ENCODE measurements at places on chromosomes 12 and 14.

GRCh38 chr12:48003226-48004052, 837 bp downstream of the COL2A1 start:
- DNase-seq: no peak

DNA sequence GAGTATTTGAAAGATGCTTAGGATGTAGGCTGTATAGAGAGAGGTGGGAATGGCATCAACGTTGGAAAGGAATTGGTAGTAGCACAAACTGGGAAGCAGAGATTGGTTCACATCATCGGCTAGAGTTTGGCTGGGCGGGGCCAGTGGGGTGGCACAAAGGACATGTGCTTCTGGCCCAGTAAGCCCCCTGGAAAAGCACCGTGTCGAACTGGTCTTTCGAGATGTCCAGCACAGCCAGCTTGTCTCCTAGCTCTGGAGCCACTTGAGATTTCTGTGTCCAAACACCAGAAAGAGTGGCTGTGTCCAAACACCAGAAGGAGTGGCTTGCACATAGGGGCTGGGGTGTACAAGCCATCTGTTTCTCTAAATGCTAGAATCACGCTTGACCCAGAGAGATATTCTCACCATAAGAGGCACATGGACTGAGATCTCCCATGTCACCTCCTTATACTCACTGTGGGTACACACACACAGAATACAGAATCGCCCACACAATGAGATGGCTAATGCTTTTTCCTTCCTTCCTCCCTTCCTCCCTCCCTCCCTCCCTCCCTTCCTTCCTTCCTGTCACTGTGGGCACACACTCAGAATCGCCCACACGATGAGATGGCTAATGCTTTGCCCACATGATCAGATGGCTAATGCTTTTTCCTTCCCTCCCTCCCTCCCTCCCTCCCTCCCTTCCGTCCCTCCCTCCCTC, 41.8 kb upstream of the KCNK13 start:
- no peak for DNase-seq

DNA sequence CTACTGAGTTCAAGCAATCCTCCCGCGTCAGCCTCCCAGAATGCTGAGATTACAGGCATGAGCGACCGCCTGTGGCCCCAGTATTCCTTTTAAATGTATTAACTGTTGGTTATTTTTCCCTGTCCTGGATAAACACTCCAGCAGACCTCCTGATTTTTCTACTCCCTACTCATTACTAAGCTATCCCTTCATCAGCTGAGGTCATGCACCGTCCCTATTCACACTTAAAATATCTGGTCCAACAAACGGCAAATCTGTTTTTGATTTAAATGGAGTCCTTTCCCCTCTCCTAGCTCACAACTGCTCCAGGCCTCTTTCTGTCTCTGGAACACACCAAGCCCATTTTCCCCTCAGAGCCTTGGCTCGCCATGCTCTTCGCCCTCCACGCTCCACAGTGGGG, 1003.3 kb upstream of the TMEM132C start:
- no peak for DNase-seq

DNA sequence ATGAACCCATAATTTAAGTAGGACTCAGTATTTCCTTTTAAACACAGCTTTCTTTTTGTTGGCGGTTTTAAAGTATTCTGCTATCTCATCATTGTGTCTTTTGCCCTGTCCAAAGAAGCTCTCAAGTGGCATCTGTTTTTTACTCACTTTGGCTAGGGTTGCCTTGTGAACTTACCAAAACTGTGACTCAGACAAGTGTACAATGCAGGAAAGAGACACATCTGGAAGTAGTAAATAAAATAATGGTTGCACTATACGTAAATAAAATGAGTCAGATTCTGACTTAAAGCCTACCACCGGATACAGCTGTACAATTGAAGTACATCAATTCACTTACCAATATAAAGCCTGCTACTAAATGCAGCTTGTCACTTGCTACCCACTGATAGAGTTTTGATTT, 619.2 kb upstream of the LRFN5 start:
- DNase-seq: no peak

DNA sequence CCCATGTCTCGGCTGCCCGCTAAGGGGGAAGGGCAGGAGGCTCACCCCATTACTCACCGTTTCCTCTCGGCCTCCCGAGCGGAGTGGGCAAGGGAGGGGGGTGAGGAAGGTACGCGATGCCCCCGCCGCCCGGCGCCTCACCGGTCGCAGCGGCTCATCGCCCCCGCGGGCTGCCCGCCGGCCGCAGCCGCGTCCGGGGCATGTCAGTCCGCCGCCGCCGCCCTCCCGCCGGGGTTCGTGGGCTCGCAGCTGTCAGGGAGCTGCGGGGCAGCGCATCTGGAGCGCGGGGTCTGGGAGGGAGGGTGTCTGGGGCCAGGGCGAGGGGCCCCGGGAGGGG, 461 bp downstream of the SLC8A3 start:
- DNase-seq: no peak

DNA sequence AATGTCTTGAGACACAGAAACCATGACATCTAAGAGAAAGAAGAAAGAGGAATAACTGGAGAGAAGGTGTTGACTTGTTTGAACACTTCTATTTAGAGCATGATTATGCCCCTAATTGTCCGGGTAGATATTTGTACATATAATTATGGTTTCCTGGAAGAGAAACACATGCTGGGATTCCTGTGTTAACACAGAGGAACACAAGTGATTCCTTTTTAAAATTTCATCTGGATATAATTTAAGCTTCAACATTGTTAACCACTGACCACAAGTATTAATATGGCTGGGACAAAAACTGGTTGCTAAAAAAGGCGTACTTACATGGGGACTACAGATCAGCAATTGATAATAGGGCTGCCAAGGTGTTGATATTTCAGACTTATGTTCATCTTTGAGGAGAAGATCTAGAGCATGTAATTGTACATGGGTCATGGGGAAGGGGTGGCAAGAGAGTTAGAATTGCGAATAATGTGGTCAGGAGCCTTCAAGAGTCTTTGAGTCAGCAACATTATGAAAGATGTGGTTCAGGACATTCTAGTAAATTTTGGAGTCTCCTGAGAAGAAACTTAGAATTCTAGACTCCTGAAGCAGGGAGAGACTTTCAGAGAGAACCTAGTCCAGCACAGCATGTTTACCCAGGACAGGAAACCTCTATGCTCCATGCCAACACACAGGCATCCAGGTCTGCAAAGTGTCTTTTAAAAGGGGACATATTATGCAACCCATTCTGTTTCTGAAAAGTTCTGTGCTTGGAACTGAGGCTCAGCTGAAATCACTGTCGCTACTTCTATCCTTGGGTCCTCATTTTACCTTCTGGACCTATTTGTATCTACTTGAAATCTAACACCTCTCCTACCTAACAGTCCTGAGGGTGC, 56.5 kb downstream of the SLC38A1 start:
- no peak for DNase-seq

GRCh38 chr12:66000958-66001357, 129.6 kb downstream of the LLPH start:
- DNase-seq: no peak

GRCh38 chr12:242496-242895, 20.1 kb downstream of the SLC6A13 start:
- DNase-seq: peak; percentile 30

- DNase-seq: no peak
Observed at GRCh38 chr14:99352688-99353280, 80.8 kb upstream of the BCL11B start.

DNA sequence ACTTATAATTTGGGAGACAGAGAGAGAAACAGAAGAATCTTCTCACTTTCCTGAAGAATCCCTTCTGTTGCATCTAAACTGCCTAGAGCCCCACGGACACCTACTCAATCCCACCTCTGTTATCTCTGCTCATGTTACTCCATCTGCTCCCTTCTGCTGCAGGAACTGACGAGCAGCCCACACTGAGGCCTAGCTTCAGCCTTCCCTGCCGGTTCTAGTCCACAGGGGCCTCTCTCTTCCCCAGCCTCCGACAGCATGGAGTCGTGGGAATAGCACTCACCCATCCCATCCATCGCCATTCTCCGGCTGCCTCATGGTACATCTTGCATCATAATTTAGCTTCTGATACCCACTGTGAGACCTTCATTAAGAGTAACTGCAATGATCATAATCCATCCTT, 4.0 kb downstream of the RAB15 start:
- no peak for DNase-seq

- DNase-seq: no peak
Observed at GRCh38 chr14:79137045-79137430, 966.9 kb downstream of the NRXN3 start.

DNA sequence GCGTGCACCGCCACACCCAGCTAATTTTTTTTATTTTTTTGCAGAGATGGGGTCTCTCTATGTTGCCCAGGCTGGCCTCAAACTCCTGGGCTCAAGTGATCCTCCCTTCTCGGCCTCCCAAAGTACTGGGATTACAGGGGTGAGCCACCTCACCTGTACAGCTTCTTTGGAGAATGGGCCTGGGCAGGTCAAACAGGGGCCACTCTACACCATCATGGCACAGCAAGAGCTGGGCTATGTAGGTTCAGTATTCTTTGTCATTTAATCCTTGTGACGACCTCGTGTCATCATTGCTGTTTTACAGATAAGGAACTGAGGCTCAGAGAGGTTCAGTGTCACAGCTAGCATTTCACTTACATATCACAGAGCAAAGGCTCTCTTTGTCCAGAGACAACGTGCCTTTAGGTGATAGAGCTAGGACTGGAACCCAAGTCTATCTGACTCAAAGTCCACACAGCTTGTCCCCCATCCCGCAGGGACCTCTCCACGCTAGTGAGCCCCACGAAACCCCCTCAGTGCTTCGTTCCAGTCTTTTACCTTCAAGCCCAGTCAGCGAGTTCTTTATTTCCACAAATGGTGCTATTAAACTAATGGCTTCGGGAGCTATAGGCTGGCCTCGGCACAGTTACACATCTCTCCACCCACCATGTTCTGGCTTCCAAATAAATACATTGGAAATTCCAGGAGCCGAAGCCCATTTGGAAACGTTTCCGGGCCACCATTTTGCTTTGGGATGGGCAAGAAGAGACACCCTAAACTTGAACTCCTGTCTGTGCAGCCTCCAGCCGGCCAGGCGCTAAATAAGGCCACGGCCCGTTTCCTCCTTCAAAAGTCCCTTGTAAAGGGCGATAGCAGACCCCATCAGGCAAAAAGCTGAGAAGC, 660 bp upstream of the MAP1LC3B2 start:
- DNase-seq: no peak

DNA sequence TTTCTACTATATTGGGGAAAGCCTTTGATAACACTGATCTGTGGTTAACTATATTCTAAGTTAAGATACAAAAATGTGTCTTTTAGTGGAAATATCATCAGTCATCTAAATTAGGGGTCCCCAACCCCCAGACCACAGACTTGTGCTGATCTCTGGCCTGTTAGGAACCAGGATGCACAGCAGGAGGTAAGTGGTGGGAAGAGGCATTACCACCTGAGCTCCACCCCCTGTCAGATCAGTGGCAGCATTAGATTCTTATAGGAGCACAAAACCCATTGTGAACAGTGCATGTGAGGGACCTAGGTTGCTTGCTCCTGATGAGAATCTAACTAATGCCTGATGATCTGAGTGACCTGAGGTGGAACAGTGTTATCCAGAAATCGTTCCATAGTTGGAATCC, 28.3 kb upstream of the LIN7A start:
- no peak for DNase-seq

DNA sequence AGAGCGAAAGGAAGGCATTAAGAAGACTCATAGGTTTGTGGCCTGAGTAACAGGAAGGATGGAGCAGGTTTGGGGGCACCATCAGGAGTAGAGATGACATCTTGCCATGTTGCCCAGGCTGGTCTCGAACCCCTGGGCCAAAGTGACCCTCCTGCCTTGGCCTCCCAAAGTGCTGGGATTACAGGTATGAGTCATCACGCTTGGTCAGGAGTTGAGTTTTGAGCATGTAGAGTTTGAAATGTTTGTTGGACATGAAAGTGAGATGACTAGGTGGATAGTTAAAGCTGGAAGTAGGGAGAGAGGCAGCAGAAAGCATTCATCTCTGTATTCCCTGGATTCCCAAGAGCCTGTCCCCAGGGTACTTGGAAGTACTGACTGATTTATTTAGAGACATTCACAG, 112.6 kb downstream of the ERC1 start:
- DNase-seq: no peak

DNA sequence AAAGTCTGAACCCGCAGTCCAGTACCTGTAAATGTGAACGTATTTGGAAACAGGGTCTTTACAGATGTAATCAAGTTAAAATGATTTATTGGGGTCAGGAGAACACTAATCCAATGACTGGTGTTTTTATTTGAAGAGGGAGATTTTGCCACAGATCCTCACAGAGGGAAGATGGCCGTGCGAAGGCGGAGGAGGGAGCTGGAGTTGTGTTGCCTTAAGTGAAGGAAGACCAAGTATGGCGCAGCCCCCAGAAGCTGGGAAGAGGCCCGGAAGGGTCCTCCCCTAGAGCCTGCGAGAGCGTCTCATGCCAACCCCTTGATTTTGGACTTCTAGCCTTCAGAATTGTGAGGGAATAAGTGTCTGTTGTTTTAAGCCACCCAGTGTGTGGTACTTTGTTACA, 102.8 kb upstream of the NUDT4 start:
- no peak for DNase-seq

GRCh38 chr12:32583534-32583933, 95.6 kb upstream of the DNM1L start:
- no peak for DNase-seq

- no peak for DNase-seq
Observed at GRCh38 chr12:5884285-5884684, 60.8 kb downstream of the ANO2 start.

DNA sequence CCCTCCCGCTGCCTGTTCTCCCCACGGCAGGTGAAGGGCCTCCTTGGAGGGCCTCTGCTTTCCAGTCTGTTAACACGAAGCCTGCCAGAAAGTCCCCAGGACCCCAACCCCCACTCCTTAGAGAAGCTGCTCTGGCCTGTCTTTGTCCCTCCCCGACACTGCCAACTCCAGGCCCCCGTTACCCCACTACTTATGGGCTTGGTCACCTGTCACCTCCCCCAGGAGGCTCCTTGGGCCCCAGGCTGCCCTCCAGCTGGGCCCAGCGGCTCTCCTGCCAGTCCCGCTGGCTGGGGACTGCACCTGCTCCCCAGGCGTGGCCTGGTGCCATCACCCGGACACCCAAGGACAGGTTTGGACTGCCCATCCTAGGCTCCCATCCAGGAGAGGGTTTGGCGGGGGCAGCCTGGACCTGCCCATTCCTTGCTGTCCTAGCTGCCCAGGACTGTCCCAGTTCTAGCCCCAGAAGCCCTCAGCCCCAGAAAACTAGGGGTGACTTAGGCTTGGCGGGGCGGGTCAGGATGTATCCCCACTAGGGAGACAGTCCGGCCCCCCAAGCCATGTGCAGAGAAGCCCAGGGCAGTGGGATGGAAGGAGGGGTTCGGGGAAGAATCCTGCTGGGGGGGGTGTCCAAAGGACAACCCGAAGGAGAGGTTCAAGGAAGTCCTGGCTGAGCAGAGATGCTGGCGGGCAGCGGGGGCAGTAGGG, 155.7 kb upstream of the C14orf180 start:
- DNase-seq: peak; percentile 29

DNA sequence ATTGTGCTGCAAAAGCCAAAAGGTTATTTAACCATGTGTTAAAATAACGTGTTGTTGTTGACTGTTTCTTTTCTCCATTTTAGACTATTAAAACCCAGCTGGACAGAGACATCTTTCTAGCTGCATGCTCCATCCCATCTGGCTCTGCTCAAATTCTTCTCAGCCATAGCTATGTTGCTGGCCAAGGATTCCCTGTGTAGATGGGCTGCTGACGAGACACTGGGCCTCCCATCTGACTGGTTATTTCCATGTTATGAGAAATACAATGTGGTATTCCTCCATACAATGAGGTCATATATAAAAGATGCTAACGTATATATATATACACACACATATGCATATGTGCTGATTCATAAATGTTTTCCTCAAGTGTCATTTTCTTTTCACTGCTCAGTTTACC, 30.1 kb downstream of the MED13L start:
- no peak for DNase-seq

GRCh38 chr14:90467501-90467900, 70.7 kb downstream of the CALM1 start:
- no peak for DNase-seq
